ENCODE measurements at places on chromosomes 7 and 10.
A peak's percentile ranks its signal among the peaks of the same experiment; 100 is the strongest.

GRCh38 chr7:16417906-16418305 lies 3.4 kb downstream of the CRPPA start:
- no peak for DNase-seq

DNA sequence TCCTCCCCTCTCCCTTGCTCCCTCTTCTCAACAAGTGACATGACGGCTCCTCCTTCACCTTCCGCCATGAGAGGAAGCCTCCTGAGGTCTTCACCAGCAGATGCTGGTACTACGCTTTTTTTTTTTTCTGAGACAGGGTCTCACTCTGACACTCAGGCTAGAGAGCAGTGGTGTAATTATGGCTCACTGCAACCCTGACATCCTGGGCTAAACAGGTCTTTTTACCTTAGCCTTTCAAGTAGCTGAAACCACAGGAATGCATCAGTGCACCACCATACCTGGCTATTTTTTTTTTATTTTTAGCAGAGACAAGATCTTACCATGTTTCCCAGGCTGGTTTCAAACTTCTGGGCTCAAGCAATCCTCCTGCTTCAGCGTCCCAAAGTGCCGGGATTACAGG lies 43.6 kb downstream of the MDH2 start:
- no peak for DNase-seq

DNA sequence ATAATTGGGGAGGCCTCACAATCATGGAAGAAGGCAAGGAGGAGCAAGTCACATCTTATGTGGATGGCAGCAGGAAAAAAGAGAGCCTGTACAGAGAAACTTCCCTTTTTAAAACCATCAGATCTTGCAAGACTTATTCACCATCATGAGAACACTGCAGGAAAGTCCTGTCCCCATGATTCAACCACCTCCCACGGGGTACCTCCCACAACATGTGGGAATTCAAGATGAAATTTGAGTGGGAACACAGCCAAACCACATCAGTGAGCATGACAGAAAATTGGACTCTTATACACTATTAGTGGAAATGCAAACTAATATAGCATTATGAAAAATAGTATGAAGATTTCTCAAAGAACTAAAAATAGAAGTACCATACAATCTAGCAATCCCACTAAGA lies 271.2 kb downstream of the MAGI2 start:
- peak; percentile 96 for DNase-seq

- no peak for DNase-seq
Observed at GRCh38 chr7:141074162-141074991, 513 bp downstream of the TMEM178B start.

GRCh38 chr7:64101943-64102655 lies 56.9 kb downstream of the ZNF727 start:
- DNase-seq: no peak

DNA sequence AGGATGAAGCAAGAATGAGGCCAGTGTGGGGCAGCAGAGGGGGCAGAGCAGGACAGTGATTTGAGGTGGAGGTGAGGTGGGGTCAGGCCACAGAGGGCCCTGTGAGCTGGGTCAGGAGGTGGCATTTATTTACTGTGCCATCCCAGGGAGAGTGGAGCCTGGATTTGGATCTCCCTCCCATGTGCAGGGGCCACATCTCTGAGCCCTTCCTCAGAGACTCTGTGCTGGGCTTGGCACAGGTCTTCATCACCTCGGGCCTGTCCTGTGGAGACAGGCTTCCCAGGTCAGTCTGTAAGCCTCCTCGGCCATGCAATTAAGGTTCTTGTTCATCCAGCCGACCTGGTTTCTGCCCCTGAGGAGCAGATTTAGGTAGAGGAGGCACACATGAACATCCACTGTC lies 40.9 kb downstream of the ZNF777 start:
- DNase-seq: no peak

DNA sequence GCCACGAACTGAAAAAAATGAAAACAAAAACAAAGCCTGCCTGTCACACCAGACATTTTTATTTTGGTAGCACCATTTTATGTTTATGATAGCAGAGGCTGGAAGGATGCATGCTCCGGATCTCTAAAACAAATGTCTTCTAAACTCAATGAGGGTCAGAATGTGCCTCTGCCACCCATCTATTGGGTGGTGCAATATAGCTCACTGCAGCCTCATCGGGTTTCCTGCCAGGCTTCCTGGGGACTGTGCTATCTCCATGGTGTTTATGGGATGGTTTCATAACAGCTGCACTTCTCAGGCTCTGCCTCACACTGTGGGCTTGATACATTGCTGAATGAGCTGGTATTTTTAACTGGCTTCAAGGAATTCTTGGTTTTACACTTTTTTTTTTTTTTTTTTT lies 94.4 kb downstream of the ITIH5 start:
- DNase-seq: no peak

DNA sequence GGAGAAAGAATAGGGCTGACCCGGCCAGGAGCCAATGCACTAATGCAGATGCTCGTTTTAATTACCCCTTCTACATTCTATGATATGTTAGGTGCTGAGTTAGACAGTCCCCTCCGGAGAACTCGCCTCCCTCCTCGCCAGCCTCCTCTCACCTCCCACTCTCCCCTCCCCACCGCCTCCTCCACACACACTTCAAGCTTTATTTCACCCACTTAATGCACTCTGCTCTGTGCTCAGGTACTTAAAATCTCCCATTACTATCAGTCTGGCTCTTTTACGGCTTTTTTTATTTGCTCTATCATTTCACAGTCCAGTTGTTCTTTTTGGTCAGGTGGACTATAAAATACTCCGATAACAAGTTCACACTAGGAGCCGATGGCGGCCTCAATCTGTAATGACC lies 231.6 kb downstream of the TEX36 start:
- no peak for DNase-seq

DNA sequence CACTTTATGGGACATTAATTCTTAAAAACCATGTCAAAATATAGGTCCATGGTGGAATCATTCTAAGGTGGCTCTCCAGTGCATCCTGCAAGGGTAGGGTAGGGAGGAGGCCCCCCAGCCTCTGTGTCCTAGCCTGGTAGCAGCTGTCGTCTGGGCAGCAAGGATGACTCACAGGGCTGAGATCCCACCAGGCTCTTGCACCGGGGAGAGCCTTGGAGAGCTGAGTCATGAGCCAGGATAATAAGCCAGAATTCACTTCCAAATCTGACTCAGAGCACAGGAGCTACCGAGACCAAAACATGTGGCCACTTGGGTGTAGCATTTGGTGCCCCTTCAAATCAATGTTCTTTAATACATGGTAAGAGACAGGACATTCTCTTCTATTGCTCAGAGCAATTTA lies 298.5 kb downstream of the NEBL start:
- DNase-seq: peak; percentile 86

GRCh38 chr7:122858320-122858719 lies 27.9 kb downstream of the CADPS2 start:
- DNase-seq: no peak

GRCh38 chr10:116972131-116972530 lies 32.9 kb downstream of the SHTN1 start:
- DNase-seq: no peak

DNA sequence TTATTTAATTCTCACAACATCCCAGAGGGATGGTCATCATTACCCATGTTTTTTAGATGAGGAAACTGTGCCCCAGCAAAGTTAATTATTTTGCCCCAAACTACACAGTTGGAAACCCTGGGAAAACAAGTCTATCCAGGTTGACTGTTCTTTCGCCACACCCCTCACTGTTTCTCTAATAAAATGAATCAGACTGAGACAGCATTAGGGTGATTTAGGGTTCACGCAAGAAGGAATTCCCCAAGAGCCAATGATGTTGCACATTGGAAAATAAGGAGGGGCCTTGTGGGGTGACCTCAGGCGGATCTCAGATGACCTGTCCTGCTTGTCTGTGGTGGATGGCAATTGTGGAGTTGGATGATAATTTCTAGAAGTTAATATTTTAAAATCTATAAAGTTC lies 135.7 kb upstream of the TBX20 start:
- DNase-seq: no peak

DNA sequence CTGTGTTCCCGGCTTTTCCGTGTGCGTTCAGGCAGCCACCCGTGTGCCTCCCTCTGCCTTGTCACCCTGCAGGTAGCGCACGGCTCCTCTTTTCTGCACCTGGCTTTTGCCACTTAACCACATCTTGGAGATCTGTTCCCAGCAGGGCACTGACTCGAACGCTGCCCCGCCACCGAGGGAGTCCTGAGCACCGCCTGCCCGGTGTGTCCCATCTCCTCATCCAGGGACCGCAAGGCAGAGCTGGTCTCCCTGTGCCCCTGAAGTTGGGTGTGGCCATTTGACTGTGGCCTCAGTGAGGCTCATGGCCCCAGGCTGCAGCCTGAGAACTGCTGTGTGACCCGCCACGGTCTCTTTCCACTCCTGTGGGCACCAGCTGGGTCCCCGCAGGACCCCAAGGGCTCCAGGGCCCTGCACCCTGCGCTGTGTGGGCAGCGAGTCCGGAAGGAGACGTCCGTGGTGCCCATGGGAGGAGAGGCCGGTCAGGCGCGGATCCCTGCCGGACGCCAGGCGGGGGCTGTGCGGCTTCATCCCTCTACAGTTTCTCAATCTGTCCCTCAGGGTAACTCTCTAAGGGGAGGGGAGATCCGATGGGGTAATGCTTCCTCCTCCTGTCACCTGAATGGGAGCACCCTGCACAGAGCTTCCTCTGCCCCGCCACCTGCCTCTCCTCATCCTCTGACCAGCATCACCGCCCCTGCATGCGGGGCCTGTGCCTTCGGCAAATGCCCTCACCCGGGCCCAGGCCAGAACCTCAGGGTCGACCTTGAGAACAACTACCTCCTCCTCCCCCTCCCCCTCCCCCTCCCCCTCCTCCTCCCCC lies 1.8 kb upstream of the INTS1 start:
- DNase-seq: no peak

GRCh38 chr7:84399661-84400060 lies 205.1 kb upstream of the SEMA3A start:
- DNase-seq: no peak

GRCh38 chr10:43420369-43421200 lies 11.6 kb upstream of the HNRNPF start:
- DNase-seq: no peak

DNA sequence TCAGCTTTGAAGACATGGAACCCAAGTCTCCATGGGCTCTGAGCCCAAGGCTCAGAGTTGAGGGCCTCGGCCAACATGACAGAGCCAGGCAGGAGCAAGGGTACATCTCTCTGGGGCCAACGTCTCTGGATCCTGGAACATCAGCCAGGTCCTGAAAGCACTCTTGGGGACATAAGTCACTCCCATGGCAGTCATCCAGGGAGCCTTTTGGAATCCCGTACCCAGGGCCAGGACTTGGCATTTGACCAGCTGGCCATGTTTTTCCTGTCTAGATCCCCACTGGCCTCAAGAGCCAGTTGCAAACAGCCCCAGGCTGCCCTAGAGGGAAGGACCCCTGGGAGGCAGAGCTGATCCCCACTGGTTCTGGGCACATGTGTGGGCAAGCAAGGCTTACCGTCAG lies 4.3 kb upstream of the CXCL12 start:
- no peak for DNase-seq

GRCh38 chr10:28872587-28873165 lies 195.4 kb downstream of the BAMBI start:
- DNase-seq: no peak

- peak; percentile 92 for DNase-seq
Observed at GRCh38 chr10:110426294-110427181, 71.2 kb upstream of the DUSP5 start.

GRCh38 chr10:36538953-36539586 lies 586.3 kb upstream of the ANKRD30A start:
- DNase-seq: no peak

DNA sequence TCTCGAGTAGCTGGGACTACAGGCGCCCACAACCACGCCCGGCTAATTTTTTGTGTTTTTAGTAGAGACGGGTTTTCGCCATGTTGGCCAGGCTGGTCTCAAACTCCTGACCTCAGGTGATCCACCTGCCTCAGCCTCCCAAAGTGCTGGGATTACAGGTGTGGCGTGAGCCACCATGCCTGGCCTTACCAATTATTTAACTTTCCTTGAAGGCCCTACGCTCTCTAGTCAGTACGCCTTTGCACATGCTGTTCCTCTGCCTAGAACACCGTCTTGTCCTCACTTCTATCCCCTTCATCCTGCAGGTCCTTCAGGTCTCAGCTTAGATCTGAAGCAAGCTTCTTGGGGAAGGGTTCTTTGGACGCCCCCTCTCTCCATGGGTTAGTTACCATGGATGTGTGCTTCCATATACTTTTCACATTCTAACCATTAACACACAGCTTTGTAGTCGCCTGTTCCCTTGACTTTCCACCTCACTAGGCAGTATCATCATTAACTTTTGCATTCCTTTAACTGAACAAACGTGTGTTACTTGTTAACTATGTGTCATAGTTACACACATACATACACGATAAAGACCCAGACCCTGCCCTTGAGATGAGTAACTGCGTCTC lies 592 bp upstream of the ATP6V1F start:
- no peak for DNase-seq

GRCh38 chr7:90242369-90243168 lies 2.4 kb upstream of the CFAP69 start:
- DNase-seq: no peak

GRCh38 chr10:70558871-70559810 lies 43.4 kb downstream of the PRF1 start:
- DNase-seq: no peak

DNA sequence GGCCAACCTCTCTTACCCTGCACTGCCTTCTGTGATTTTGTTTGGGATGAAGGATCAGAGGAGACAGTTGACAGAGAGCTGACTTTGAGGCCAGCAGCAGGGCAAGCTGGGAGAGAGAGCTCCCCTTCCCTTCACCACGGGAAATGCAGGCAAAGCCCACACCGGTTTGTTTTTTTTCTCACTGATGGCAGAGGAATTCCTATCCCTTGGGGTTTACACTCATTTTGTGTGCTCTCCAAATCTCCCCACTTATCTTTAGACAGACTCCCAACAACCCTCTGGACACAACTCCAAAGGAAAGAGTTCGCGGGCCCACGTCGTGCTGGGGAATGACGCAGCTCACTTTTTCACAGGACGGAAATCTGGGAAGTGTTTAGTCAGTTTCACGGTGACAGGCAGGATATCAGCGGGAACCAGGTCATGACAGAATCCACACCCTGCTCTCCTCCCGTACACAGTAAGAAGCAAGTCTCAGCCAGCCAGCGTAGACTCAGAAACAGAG lies 68.3 kb upstream of the FAM171A1 start:
- no peak for DNase-seq

DNA sequence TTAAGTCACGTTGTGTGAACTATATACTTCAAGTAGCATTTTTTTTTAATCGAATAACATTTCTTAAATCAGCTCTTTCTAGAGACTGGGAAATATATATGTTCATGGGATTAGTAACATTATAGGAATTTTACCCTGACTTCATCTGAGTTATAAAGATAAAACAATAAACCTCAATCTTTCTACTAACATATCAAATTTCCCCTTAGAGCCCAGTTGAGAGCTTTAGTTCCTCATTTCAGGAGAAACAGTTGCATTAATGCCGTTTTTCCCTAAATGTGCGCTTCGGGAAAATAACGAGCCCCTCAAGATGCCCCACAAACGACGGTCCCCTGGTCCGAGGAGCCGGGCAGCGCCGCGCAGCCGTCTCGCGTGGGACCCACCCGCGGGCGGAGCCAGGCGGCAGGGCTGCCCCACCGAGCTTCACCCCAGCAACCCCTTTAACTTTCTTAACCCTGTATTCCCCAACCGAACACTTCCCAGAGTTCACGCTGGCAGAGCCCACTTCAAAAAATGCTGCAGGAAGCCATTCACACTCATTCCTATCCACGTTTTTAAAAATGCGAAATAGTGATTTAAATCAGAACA lies 152.5 kb upstream of the YAE1 start:
- no peak for DNase-seq

Measured in astrocyte of the cerebellum (primary cell).